Natural killer cell treated with Interleukin-12 subunit alpha and Interleukin-12 subunit beta and Interleukin-15 and Interleukin-18, amount 100 ng/mL, for 72 hours (primary cell): ENCODE measurements at places on chromosomes 3 and 15.
A peak's percentile ranks its signal among the peaks of the same experiment; 100 is the strongest.

- no peaks in the 10 kb centered on the region for H3K36me3 ChIP-seq
- no peak overlapping the region for H3K27ac ChIP-seq
- peaks cover 21% of the 10 kb centered on the region for H3K27me3 ChIP-seq
- peaks cover 2% of the 10 kb centered on the region for H3K4me1 ChIP-seq
- no peak for DNase-seq
Measured at GRCh38 chr3:140442621-140443020, 235.2 kb upstream of the TRIM42 start.

GRCh38 chr3:62600033-62600432 lies 226.7 kb upstream of the FEZF2 start:
- H3K4me3 ChIP-seq = no peak overlapping the region
- DNase-seq = no peak
- no peaks in the 10 kb centered on the region for H3K36me3 ChIP-seq
- no peaks in the 10 kb centered on the region for H3K4me1 ChIP-seq
- H3K27ac ChIP-seq = no peak overlapping the region
- no peaks in the 10 kb centered on the region for H3K27me3 ChIP-seq

DNA sequence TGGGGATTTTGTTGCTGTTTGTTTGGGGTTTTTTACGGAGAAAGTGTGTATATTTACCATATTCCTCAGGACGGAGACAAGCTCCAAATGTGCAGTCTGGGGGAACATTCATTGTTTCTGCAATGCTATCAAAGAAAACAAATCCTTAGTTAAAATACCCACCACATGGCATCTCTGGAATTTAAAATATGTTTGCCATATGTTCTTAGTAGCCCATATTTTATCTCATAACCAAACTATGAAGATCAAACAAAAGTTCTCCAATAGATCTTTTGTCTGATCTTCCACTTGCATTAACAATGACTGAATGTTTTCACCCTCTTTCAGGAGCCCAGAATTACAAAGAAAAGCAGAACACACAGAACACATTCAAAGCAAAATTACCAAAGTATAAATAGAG lies 35.3 kb downstream of the EFHB start:
- no peaks in the 10 kb centered on the region for H3K4me1 ChIP-seq
- no peak overlapping the region for H3K27ac ChIP-seq
- no peak for DNase-seq
- no peaks in the 10 kb centered on the region for H3K27me3 ChIP-seq

DNA sequence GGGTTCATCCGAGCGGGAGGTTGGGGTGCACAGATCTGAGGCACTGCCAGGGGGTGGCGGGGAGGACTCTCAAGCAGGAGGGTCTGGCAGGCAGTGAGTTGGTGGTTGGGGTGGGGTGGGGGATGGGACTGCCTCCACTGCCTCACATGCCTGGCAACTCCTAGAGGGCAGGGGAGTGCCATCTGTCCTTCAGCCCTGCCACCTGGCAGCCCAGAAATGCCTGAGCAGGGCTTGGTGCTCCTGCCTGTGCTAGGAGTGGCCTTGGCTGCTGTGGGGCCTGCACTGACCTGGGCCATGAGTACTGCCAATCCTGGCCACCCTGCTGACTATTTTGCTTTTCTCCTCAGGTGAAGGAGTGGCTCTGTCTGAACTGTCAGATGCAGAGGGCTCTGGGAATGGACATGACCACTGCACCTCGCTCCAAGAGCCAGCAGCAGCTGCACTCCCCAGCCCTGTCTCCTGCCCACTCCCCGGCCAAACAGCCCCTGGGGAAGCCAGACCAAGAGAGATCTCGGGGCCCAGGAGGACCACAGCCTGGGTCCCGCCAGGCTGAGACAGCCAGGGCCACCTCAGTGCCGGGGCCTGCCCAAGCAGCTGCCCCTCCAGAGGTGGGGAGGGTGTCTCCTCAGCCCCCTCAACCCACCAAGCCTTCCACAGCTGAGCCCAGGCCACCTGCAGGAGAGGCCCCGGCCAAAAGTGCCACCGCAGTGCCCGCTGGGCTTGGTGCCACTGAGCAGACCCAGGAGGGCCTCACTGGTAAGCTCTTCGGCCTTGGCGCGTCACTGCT lies 32.0 kb upstream of the APEH start:
- H3K36me3 ChIP-seq = no peaks in the 10 kb centered on the region
- no peak overlapping the region for H3K4me3 ChIP-seq
- no peaks in the 10 kb centered on the region for H3K27me3 ChIP-seq
- no peak for DNase-seq

DNA sequence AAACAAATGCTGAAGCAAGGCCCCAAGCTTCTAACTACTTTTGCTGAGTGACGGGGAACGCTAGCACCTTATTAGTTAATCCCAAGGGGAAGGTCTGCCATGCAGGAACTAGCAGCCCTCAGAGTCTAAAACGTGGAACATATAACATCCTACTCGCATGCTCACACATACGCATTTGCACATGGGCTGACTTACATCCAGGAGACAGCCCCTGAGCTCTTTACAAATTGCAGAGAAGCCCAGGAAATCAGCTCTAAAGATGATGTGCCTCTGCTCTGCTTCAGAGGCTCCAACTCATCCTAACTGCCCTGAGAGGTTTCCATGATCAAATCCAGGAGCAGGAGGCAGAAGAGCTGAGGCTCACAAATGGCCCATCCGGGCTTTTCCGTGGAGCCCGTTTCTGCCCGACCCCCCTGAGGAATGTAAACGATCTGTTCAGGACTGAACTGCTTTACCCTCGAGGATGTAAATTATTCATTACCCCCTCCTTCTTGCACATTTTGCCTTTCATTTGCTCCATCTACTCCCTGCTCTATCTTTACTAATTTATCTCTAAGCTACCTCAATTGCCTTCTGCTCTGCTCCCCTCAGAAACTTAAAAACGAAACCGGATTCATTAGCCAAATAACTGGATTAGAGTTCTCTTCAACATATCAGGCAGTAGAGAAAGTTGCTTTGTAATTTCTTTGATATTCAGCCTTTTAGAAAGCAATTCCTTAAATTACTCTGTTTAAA lies 141.9 kb upstream of the CCDC54 start:
- H3K27me3 ChIP-seq = peaks cover 24% of the 10 kb centered on the region
- peaks cover 10% of the 10 kb centered on the region for H3K4me1 ChIP-seq
- no peak overlapping the region for H3K27ac ChIP-seq

GRCh38 chr15:70447928-70448698 lies 315.2 kb downstream of the UACA start:
- H3K27me3 ChIP-seq = peaks cover 58% of the 10 kb centered on the region
- DNase-seq = no peak
- H3K27ac ChIP-seq = no peak overlapping the region
- peaks cover 18% of the 10 kb centered on the region for H3K4me1 ChIP-seq
- H3K36me3 ChIP-seq = no peaks in the 10 kb centered on the region

- DNase-seq = no peak
- H3K27me3 ChIP-seq = no peaks in the 10 kb centered on the region
- H3K36me3 ChIP-seq = no peaks in the 10 kb centered on the region
Measured at GRCh38 chr3:60456180-60456579, 795.1 kb downstream of the FHIT start.

GRCh38 chr3:33331414-33331813 lies 54.2 kb downstream of the FBXL2 start:
- no peak for DNase-seq
- peaks cover 38% of the 10 kb centered on the region for H3K27me3 ChIP-seq
- no peak overlapping the region for H3K4me3 ChIP-seq
- peaks cover 14% of the 10 kb centered on the region for H3K36me3 ChIP-seq

GRCh38 chr15:78069052-78069414 lies 8.5 kb downstream of the TBC1D2B start:
- H3K36me3 ChIP-seq = no peaks in the 10 kb centered on the region
- H3K4me1 ChIP-seq = peaks cover 19% of the 10 kb centered on the region
- no peak overlapping the region for H3K27ac ChIP-seq
- no peaks in the 10 kb centered on the region for H3K27me3 ChIP-seq

GRCh38 chr3:123419181-123419849 lies 29.6 kb downstream of the ADCY5 start:
- no peak for DNase-seq
- H3K4me1 ChIP-seq = no peaks in the 10 kb centered on the region
- H3K36me3 ChIP-seq = no peaks in the 10 kb centered on the region
- no peak overlapping the region for H3K4me3 ChIP-seq

GRCh38 chr15:25619076-25619475 lies 180.3 kb upstream of the UBE3A start:
- no peaks in the 10 kb centered on the region for H3K4me1 ChIP-seq
- H3K4me3 ChIP-seq = no peak overlapping the region
- peaks cover 14% of the 10 kb centered on the region for H3K27me3 ChIP-seq
- no peak for DNase-seq
- no peak overlapping the region for H3K27ac ChIP-seq
- H3K36me3 ChIP-seq = no peaks in the 10 kb centered on the region

- H3K27me3 ChIP-seq = peaks cover 13% of the 10 kb centered on the region
- no peaks in the 10 kb centered on the region for H3K36me3 ChIP-seq
- H3K4me3 ChIP-seq = no peak overlapping the region
- no peak for DNase-seq
- H3K27ac ChIP-seq = no peak overlapping the region
Measured at GRCh38 chr3:124413989-124414598, 316.2 kb upstream of the UMPS start.

GRCh38 chr3:16512435-16513140 lies 911 bp downstream of the RFTN1 start:
- peak; percentile 75 for DNase-seq
- H3K36me3 ChIP-seq = peaks cover 8% of the 10 kb centered on the region
- peaks cover 71% of the 10 kb centered on the region for H3K4me1 ChIP-seq
- H3K4me3 ChIP-seq = peak overlapping the region; percentile 91
- no peaks in the 10 kb centered on the region for H3K27me3 ChIP-seq

- no peak for DNase-seq
- peaks cover 11% of the 10 kb centered on the region for H3K36me3 ChIP-seq
- H3K27me3 ChIP-seq = no peaks in the 10 kb centered on the region
- H3K4me3 ChIP-seq = no peak overlapping the region
- peak overlapping the region; percentile 39 for H3K27ac ChIP-seq
Measured at GRCh38 chr15:41291065-41291631, 41.2 kb downstream of the OIP5 start.

GRCh38 chr3:8253201-8253600 lies 248.4 kb upstream of the LMCD1 start:
- peaks cover 38% of the 10 kb centered on the region for H3K27me3 ChIP-seq
- H3K4me3 ChIP-seq = no peak overlapping the region
- H3K4me1 ChIP-seq = no peaks in the 10 kb centered on the region
- no peak overlapping the region for H3K27ac ChIP-seq

- H3K27ac ChIP-seq = no peak overlapping the region
- H3K36me3 ChIP-seq = no peaks in the 10 kb centered on the region
- DNase-seq = no peak
- H3K4me1 ChIP-seq = no peaks in the 10 kb centered on the region
Measured at GRCh38 chr3:39848365-39848764, 39.0 kb downstream of the MYRIP start.

DNA sequence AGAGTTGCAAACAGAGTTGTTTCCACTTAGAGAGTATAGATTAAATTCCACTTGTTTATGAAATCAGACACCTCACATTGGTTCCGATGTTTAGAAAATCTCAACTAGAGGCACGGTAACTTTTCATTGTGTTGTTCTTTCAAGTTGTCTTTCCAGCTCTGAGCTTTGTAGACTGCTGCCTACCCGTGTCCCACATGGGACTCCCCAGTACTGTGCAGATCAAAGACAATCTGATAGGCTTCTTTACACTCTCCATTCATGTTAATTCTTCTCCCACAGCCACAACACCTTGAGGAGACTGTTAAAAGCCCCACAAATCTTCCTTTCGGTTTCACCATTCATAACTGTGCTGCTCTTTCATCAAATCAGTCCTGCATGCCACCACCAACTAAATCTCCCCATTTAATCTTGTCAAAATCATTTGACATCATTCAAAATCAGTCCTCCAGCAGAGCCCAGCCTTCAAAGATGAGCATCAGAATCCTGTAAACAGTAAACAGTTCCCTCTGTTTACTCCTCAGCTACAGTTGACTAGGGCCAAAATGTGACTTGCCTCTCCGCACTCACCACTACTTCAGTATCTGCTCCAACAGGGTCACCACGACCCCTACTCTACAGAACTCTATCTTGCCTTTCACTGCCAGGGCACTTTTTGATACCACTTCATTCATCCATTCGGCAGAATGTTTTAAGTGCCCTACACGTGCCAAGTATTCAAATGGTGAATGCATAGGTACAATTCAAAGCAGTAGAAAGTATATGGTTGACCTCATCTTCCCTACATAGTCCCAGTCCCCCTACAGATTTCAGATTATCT lies 8.3 kb downstream of the ANXA2 start:
- no peaks in the 10 kb centered on the region for H3K27me3 ChIP-seq
- H3K36me3 ChIP-seq = peaks cover 6% of the 10 kb centered on the region
- peaks cover 62% of the 10 kb centered on the region for H3K4me1 ChIP-seq
- DNase-seq = no peak
- peak overlapping the region; percentile 75 for H3K4me3 ChIP-seq
- H3K27ac ChIP-seq = peak overlapping the region; percentile 21

GRCh38 chr3:195213639-195214315 lies 57.2 kb downstream of the XXYLT1 start:
- DNase-seq = no peak
- H3K4me1 ChIP-seq = peaks cover 5% of the 10 kb centered on the region
- no peaks in the 10 kb centered on the region for H3K27me3 ChIP-seq
- H3K4me3 ChIP-seq = no peak overlapping the region
- no peaks in the 10 kb centered on the region for H3K36me3 ChIP-seq
- no peak overlapping the region for H3K27ac ChIP-seq

DNA sequence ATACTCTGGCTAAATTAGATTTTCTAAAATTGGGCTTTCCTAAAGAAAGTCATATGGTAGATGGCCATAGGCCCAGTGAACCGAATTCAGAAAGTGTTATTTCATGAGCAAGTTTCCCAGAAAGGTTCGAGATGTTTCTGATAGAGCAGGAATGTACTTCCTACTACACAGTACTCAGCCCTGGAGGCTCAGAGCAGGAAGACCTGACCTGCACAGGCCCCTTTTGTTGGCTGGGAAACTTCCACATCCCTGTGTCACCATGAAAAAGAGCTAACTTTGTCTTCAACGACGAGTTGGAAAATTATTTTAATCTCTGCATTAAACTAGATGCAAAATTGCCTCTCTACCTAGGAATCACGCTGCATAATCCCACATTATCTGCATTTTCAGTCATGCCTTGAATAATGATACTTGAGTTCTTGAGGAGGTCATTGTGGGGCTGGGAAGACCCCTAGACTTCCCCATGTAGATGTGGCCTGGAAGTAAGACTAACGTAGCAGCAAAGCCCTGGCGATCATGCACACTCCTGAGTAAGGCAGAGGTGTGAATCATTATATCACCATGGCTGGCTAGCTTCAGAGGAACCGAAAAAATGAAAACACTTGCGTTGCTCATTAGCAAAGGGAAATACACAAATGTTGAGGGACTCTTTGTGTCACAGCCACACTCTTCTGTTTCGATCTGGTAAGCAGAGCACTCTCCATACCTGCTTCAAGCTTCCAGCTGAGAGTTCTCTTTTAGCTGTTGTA lies 47.1 kb downstream of the CMTM7 start:
- peaks cover 32% of the 10 kb centered on the region for H3K4me1 ChIP-seq
- DNase-seq = no peak
- peak overlapping the region; percentile 63 for H3K27ac ChIP-seq
- peak overlapping the region; percentile 59 for H3K4me3 ChIP-seq

DNA sequence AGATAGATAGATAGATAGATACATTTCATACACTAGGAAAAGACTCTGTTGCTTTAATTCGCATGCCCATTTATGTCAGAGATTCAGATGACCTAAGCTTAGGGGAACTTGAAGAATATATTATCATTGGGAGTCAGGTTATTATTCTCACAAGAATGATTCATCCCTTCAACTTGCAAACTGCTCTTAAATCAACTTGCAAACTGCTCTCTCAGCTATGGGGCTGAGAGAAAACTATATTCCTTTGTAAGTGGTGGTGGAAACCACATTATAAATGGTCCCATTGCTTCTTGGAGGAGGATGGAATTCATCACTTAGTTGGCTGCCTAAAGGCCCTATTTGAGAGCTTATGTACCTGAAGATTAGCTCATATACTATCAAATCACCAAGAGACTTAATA lies 160.9 kb upstream of the STAC start:
- H3K4me3 ChIP-seq = no peak overlapping the region
- H3K4me1 ChIP-seq = no peaks in the 10 kb centered on the region
- H3K27me3 ChIP-seq = no peaks in the 10 kb centered on the region
- no peak for DNase-seq
- no peak overlapping the region for H3K27ac ChIP-seq
